ENCODE measurements at places on chromosomes 12 and 14. TPM values are rescaled to one million over a fixed set of nuclear protein-coding genes. Genes with fewer than 3 reads are reported as not detected.

Gene KCNC2
- total RNA-seq, result not detected

Gene ITGB7
- total RNA-seq, result 0.09 TPM

Gene CLEC4A
- total RNA-seq, result not detected

Gene EPYC
- not detected for total RNA-seq

Gene ADCY6
- total RNA-seq, result 14.5 TPM

Gene ASCL1
- not detected for total RNA-seq

Gene GNPTAB
- 19.0 TPM for total RNA-seq

Gene HHIPL1
- not detected for total RNA-seq

Gene ABHD4
- 11.6 TPM for total RNA-seq

- no peak for DNase-seq
Observed at GRCh38 chr12:1161197-1161596, 170.2 kb downstream of the ERC1 start.

GRCh38 chr12:124411281-124411878, 116.5 kb downstream of the RFLNA start:
- peak; percentile 95 for DNase-seq

DNA sequence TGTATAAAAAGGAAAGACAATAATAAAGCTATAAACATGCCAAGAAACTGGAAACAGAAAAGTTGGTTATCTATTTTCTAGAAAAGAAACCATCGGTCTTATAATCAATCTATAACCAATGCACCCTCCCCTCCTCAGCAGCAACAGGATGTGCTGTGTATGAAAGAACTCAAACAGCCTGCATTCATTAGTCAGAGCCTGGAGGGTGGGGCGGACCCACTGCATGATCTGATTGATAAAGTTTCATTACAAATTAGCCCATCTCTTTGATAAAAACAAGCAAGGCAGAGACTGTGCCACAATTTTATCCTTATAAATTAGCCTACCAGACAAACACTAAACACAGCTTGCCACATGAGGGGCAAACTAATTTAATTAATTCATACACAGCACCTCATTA, 448.1 kb downstream of the BCAT1 start:
- no peak for DNase-seq

GRCh38 chr12:75877763-75878621, 153.6 kb downstream of the PHLDA1 start:
- DNase-seq, result no peak

DNA sequence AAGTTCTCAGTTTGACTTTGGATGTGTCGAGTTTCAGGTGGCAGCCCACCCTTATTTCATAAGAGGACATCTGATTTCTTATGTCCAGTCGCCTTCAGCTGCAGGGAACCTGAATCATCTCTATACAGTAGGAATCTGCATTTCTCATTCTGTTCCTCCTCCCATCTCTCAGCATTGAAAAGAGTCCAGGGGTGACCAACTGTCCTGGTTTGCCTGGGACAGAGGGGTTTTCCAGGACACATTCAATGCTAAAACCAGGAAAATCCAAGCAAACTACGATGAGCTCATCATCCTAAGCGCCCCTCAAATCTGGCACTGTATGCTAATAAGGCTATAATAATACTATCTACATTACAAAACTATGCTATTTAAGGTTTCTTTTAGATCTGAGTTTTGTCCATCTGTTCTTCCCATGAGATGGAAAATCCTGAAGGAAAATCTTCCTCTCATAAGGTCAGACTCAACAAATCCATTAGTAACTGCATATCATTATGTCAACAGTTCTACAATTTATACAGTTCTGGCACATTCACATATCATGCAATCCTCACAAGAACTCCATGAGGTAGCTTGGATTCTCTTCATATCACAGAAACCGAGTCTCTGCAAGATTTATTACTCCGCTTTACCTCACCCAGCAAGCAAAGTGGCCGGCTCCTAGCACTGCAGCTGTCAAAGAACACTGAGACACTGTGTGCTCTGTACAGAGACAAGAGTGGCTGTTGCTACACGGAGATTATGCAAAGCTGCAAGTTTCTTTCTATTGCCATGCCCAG, 15.6 kb upstream of the CALM1 start:
- DNase-seq, result no peak

GRCh38 chr12:112126911-112127310, 1.6 kb downstream of the TRAFD1 start:
- DNase-seq, result no peak

DNA sequence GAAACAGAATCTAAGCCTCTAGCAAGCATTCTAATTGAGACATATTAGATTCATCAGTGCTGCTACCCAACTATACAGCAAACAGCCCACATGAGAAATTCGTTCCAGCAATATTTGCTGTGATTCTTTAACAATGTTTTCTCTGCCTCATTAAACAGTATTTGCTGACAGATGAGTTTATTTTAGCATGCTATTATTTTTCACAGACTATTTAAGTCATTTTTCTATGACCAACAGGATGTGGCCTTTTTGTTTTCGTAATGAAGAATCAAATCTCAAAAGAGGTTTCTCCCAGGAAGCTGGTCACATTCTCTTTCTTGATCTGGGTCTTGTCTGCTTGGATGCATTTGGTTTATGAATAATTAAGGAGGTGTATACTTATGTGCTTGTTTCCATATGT, 23.2 kb upstream of the SERPINA12 start:
- DNase-seq, result peak; percentile 14

DNA sequence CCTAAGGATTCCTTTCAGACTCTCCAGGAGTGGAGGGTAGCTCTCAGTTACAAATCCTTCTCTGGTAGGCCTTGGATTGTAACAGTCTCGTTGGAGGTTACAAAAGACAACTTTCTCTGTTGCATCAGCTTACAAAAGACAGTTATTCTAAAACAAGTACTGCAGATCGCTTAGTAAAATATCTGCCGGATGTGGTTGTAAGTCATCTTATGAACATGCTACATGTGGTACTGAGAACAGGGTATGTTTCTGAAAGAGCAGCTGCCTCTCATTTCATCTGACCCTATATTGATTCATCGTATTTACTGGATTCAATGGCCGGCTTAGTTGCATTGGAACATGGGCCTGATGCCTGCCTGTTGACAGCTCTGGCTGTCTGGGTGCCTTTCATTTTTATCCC, 157.4 kb downstream of the PTCSC3 start:
- no peak for DNase-seq

DNA sequence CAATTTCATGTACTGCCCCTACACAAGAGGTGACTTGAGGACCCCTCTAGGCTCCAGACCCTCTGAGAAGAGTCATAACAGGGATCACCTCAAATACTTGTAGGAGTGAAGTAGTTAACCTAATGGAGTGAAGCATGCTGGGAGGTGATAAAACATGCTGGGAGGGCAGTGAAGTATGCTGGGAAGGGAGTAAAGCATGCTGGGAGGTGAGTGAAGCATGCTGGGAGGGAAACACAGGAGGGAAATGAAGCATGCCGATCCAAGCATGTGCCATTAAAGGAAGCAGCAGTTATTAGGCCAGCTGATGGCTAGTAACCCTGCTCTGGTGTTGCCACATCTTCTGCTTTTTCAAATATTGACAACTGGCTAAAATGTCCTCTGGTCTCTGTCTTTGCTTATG, 70.7 kb upstream of the TRHDE start:
- DNase-seq, result no peak

DNA sequence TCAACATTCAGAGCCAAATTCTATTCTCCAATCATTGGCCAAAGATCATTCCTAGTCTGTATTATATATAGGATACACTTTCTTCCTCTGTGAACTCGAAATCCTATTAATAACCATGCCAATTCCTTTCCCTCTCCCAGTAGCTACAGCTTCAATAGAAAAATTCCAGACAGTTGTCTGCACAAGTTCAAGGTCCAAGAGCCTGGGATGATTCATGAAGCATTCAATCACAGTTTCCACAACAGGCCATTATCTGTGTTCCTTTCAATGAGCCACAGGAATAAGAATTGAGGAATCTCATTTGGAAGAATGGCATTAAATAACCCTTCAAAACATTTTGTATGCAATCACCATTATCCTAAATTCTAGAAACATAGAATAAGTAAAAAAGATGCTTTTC, 437.4 kb downstream of the RMST start:
- no peak for DNase-seq

DNA sequence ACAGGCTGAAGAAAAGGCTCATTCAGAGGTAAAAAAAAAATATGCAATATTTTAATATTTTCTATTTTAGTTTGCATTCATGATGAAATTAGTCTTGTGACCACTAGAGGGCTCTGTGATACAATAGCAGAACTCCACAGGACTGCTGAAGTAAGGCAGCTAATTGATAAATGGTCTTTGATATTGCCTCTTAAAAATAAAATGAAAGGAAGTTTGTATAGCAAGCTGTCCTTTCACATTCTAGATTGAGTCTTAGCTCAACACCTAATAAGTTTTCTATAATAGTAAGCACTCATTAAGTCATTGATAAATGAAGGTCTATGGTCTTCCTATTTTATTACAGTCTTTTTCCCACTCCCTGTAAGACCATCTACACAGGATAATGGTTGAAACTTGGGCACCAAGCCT, 315.7 kb downstream of the NAV3 start:
- peak; percentile 10 for DNase-seq

GRCh38 chr12:52009081-52009751, 2.5 kb downstream of the TAMALIN start:
- no peak for DNase-seq

DNA sequence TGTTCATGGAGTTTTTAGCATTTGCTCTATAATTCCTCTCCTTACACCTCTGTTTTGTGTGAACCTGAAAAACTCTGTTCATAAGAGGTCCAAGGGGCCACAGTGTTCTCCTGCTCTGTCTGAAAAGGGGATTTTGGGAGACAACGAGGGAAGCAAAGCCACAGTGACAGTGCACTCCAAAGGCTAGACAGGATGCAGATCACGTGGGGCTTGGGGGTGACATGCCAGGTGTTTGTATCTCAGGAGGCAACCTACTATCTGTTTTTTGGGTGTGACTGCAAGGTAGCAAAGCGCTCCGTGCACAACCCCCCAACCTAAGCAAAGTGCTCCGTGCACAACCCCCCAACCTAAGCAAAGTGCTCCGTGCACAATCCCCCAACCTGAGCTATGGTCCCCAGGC, 5.1 kb upstream of the CHD4 start:
- no peak for DNase-seq

- no peak for DNase-seq
Observed at GRCh38 chr12:65209655-65210043, 40.3 kb downstream of the LEMD3 start.

- no peak for DNase-seq
Observed at GRCh38 chr14:99270458-99271220, 1.4 kb downstream of the BCL11B start.

DNA sequence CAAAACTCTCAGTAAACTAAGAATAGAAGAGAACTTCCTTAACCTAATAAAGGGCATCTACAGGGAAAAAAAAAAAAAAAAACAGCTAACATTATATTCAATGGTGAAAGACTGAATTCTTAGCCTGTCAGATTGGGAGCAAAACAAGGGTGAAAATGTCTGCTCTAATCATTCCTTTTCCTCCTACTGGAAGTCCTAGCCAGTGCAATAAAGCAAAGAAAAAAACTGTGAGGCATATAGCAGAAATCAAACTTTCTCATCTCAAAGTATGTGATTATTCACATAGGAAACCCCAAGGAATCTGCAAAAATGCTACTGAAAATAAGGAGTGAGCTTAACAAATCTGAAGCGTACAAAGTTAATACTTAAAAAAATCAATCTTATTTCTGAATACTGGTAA, 170.7 kb downstream of the NUAK1 start:
- no peak for DNase-seq

DNA sequence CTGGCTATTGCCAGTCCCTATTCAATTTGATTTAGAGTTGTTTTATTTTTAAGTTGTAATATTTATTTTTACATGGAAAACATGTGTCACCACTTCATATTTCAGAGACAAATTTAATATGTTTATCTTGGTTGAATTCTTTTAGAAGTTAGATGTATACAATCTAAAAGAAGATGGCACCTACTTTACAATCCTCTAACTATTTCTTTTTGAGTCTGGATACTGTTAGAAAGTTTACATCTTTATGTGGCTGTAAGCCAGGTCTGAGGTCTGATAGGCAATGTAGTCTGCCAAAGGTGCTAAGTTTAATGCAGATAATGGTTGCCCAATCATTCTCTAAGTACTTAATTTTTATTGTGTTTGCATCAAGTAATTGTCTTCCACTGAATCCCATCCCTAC, 7.2 kb upstream of the LMO3 start:
- DNase-seq, result no peak

DNA sequence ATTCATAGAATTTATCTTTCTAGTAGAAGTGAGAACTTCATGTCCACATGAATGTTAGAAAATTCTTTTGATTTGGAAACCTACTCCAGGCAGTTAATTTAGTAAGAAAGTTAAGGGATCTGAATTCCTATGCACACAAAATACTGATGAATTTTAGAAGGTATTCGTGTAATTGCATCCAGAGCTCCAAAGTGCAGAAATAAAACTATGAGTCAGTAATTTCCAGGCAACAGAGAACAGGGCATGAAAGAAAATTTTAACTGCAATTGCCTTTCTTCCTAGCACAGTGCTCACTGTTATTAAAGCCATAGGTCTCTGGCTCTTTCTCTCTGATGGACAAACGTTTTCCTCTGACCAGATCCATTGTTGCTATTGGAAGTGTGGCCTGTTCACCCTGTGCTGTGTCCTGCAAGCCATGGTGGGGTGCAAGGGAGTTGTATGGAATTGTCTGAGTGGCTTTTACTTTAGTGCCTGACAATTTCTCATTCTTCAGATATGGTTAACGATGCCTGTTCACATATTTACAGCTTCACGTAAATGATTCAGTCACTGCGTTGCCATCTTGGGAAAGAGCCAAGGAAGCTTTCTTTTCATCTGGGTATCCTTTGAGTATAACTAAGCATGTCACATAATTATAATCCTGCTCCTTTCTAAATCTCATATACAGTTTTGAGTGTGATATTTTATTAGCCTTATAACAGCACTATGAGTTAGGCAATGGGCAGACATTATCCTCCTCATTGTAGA, 145.1 kb downstream of the ACSS3 start:
- no peak for DNase-seq

DNA sequence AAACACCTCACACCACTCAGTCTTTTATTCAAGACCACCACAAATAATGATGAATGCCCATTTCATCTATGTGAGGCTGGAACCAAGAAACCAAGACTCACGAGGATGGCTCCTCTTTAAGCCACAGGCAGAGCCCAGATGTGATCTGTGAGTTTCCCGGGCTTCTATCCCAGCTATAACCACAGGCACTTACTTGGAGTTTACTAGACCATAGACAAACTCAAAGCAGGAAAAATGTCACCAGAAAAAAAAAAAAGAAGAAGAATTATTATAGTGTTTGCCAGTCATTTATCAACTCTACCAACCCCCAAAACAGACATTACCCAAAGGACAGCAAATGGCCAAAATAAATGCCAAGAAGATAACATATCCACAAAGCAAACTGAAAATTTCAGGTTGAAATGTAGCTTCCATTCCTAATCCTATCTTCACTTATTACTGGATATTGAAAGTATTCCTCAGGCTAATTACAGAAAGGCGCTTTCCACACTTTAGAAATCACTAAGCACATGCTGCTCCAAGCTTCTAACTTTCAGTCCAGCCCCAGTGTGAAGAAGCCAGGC, 44.7 kb downstream of the ZFYVE1 start:
- no peak for DNase-seq

DNA sequence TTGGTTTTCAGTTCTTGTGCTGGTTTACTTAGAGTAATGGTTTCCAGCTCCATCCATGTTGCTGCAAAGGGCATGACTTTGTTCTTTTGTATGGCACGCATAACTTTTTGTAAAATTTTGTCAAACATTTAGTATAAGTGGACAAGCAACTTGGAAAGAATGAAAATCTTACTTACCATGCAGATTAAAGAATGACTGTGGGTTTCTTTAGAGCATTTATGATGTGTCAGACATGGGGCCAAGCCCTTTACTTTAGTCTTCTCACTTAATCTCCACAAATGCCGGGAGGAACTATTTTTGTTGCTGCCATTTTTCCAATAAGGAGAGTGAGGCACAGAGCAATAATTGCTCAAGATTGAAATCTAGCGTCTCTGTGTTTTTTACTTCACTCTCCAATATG, 652.5 kb upstream of the TBX3 start:
- no peak for DNase-seq
